ENCODE measurements at places on chromosomes 2 and 18. TPM values are rescaled to one million over a fixed set of nuclear protein-coding genes. Genes with fewer than 3 reads are reported as not detected.

- DNase-seq, result no peak
- no peak overlapping the region for H3K27ac ChIP-seq
- H3K27me3 ChIP-seq, result no peaks in the 10 kb centered on the region
These were observed 81.7 kb downstream of the AGPS start for GRCh38 chr2:177474301-177474700.

The OSR1 gene
- polyA plus RNA-seq, result 21.6 TPM

- no peak overlapping the region for H3K4me3 ChIP-seq
- H3K27me3 ChIP-seq, result no peaks in the 10 kb centered on the region
- DNase-seq, result no peak
- H3K4me1 ChIP-seq, result peaks cover 35% of the 10 kb centered on the region
These were observed 20.0 kb downstream of the FOSL2 start for GRCh38 chr2:28412625-28413151.

DNA sequence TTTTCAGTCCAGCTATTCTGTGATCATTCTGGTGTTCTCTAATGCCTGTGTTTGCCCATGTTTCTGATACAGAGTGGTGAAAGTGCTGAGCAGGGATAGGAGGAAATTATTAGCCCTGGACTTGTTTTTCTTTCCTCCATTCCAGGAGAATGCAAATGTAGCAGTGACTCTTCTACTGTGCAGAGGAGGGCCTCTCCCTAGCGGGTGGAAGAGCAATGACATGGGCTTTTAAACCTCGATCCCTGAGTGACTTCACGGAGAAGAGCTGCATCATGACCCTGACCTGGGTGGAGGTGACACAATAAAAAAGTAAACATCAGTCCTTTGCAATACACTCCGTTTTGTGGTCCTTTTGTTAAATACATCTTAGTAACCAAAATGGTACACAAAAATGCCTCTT, 68.0 kb upstream of the NETO1 start:
- no peaks in the 10 kb centered on the region for H3K27me3 ChIP-seq
- no peak overlapping the region for H3K27ac ChIP-seq
- no peak overlapping the region for H3K4me3 ChIP-seq
- no peaks in the 10 kb centered on the region for H3K36me3 ChIP-seq
- H3K4me1 ChIP-seq, result no peaks in the 10 kb centered on the region
